GM12891 (cell line): ENCODE measurements at places on chromosomes 4 and X.

DNA sequence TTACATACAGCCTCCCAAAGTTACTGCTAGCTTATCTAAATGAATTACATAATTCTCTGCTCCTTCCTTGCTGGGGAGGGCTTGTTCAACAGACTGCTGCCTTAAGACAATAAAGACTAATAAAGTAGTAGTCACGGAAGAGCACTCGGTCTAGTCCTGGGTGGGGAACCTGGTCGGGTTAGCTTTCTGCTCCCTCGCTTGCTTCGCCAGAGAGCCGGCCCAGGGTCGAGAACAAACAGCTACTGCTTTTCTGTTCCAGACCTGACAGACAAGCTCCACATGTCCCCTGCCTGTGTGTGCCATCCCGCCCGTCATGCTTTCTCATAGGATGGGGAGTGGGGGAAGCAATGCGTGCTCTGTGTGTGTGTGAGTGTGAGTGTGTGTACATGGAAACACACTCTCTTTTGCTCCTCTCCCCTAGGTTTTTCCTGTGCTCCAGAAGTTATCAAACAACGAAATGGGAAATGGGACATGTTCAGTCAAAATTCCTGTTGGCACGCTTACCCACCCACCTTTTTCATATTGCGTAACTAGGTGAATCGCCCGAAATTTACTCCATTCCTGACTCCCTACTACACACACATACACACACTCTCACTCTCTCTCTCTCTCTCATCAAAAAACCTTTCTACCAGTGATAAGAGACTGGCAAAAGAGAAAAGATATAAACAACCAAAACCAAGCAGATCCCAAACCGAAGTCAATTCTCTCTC, 1.3 kb downstream of the NPY1R start:
- DNase-seq = no peak

DNA sequence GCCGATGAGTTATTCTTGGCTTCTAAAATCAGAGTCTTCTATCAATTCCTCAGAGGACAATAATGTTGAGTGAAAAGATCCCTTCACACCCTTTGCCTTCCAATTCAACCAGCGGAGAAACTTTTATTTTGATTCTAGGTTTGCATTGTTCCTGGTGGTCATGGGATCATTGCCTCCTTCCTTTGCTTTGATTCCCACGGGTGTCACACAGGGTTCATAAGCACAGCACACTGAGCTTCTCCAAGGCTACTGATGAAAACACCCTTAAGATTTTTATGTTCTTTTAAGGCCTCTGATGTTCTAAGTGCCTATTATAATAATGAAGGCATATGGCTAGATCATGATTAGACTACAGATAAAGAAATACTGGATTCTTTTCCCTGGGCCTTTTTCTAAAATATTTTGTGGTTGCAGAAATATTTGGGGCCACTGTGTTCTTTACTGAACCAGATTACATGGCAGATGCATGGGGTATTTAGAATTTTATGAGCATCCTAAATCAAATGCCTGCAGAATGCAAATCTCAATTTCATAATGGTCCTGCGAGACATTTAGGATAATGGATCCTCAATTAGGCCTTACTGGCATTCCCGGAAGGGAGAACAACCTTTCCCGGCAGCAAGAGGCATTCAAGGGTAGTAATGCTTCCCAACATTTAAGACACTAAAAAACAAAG, 43.9 kb upstream of the FGFBP2 start:
- no peak for DNase-seq

GRCh38 chr4:106315968-106316772, at the start of the genes AIMP1 and TBCK:
Gene AIMP1 (plus strand): TSS chr4:106316550. CDS start chr4:106325010, 8,460 bp downstream.
Gene TBCK (minus strand): TSS chr4:106316209. CDS start chr4:106308960, 7,249 bp downstream.
- peak; percentile 41 for DNase-seq

- no peak for DNase-seq
These were observed 64.8 kb downstream of the TNIP2 start for GRCh38 chr4:2691313-2691712.

DNA sequence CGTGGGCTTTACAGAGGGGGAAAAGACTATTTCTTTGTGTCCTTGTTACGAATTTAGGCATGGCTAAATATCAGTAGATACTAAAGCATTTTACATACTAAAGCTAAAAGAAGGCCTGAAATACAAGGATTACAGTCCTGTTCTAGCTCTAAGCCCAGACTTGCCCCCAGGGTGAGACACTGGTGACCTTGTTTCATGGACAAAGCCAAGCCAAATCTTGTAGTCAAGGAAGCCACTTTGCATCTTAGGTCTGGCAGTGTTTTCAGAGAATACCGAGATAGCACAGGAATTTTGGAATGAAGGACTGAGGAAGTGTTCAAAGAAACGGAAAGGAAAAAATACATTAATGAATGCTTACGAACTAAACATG, 733 bp upstream of the G3BP2 start:
- no peak for DNase-seq

GRCh38 chr4:20870436-20870835, 170.2 kb downstream of the PACRGL start:
- no peak for DNase-seq

- DNase-seq = no peak
These were observed 51.4 kb upstream of the LRAT start for GRCh38 chr4:154692304-154692818.

DNA sequence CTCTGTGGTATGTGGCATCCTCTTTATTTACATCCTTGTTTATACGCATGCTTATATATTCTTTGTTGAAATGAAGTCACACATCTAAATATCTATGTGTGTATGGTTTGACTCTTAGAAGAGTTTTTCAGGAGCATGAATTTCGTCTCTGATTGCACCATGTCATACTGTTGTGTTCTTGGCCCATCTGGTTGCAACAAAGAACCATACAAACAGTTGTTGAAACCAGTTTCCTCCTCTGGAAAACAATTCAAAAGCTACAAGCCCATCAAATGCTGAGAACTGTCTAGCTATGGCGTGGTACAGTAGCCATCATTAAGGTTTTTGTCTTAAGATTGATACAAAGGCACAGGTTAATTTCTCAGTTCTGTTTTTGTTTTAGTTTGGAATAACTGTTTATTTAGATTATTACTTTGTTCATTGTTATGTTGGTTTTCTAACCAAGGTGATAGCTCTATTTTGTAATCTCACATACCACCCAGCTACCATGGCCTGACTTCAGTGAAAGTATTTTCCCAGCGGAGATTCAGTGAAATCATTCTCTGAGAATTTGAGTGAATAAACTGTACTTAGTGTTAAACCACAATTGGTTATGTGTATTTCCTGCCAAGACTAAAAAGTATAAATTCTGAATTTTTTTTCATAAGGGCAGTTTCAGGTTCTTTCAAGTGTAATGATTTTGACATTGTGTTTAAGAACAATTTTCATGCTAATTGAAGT, 91.0 kb downstream of the ARHGAP24 start:
- DNase-seq = no peak

DNA sequence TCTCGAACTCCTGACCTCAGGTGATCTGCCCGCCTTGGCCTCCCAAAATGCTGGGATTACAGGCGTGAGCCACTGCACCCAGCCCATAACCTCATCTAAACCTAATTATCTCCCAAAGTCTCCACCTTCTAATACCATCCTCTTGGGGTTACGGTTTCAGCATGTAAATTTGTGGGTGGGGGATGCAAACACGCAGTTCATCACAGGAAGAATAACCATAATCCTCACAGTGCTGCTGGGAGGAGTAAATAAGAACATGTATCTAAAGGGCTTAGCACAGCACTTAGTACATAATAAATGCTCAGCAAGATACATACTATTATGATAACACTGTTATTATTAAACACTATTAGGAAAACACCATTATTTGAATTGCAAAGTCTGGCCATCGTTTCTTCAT, 116.4 kb downstream of the CORIN start:
- DNase-seq = no peak

GRCh38 chr4:138086611-138087041, 155.5 kb downstream of the SLC7A11 start:
- DNase-seq = no peak

- DNase-seq = no peak
These were observed 100.0 kb downstream of the PSAPL1 start for GRCh38 chr4:7334521-7335275.

DNA sequence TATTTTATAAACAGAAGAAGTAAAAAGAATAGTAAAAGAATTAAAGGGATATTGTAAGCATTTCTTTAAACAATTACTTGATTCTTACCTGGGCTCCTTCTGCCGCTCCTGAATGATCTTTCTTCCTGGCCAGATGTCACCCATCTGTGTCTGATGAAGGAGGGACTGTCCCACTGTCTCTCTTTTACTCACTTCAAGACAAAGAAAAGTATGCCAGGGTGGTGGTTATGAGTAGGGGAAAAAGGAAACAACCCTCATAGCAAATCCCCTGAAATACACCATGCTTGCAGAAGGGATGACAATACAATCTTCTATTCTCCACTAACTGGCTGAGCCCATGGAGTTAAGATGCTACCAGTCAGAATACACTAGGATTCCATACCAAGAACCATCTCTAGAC, 31.1 kb downstream of the SYTL4 start:
- DNase-seq = no peak

GRCh38 chr4:133403913-133404312, 254.8 kb downstream of the PCDH10 start:
- no peak for DNase-seq

DNA sequence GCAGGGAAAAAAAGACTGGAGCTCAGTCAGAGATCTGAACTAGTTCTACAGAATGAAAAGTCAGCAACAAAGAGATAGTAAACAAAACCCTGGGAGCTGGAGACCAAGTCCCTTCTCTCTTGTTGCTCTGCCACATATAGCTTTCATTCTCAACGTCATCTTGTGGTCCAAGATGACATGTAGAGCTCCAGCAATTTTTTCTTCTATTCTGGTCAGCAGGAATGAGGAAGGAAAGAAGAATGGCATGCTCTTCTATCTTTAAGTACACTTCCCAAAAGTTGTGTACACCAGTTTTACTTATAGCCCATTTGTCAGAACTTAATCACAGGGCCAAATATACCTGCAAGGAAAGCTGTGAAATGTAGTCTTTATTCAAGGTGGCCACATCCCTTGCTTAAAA, 45.6 kb downstream of the RAP2C start:
- no peak for DNase-seq

GRCh38 chr4:153684182-153684970, at the start of gene TLR2:
Gene TLR2 (plus strand): TSS chr4:153684280. CDS start chr4:153702908, 18,628 bp downstream.
- DNase-seq = peak; percentile 64

- DNase-seq = no peak
These were observed 4.1 kb downstream of the AFF1 start for GRCh38 chr4:86938771-86939520.

- DNase-seq = no peak
These were observed 30.2 kb upstream of the NKRF start for GRCh38 chrX:119636419-119636818.

DNA sequence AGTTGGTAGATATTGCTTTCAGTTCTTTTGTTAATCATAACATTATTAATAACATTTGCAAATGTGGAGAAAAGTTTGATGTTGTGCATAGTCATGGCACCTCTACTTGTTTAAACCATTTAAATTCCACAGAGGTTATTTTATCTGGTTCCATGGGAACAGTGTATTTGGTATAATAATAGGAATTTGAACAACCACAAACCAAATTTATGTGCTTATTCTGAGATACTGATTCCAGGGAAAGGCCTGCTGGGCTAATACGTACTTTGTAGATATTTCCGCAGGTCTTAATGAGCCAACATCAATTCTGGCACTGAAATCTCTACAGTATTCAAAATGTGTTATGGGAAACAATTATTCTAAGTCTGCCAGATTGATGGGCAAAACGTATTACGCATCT, 319.0 kb downstream of the DKK2 start:
- DNase-seq = no peak

GRCh38 chrX:44927398-44927797, 54.4 kb downstream of the KDM6A start:
- DNase-seq = no peak

- DNase-seq = peak; percentile 17
These were observed 4.4 kb upstream of the PRDX4 start for GRCh38 chrX:23662853-23663252.

DNA sequence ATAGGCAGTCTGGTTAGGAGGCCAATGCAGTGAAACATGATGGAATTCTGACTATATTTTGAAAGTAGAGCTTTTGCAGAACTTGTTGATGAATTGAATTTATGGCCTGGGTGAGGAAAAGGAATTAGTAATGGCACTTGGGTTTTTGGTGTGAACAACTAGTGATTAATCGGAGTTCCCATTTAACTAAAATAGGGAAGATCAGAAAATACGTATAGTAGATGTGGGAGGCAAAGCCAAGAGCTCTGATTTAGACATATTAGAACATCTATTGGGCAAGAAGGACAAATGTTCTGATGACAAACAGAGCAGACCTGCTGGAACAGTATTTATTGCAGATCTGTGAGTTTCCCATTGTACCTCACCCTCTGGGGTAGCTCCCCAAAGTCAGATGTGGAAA, 12.3 kb upstream of the NDP start:
- DNase-seq = no peak

GRCh38 chr4:42512226-42512625, 114.9 kb downstream of the SHISA3 start:
- DNase-seq = no peak

- no peak for DNase-seq
These were observed 22.0 kb downstream of the GUCY1B1 start for GRCh38 chr4:155780775-155781174.

DNA sequence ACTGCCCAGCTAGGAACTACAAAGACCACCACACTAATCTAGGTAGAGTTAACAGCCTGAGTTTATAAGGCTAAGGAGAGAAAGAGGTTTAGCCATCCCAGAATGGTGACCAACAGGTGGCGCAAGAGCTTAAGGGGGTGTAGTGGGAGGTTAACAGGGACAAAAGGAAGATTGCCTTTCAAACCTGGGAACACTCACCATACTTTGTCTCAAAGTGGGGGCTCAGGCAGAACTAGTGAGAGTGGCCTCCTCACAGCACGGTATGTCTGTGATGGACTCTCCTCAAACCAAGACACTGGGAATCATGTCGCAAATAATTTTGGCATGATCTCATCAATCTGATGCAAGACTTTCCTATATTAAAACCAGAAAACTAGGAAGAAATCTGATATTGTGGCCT, 23.4 kb downstream of the CCNI start:
- DNase-seq = no peak

DNA sequence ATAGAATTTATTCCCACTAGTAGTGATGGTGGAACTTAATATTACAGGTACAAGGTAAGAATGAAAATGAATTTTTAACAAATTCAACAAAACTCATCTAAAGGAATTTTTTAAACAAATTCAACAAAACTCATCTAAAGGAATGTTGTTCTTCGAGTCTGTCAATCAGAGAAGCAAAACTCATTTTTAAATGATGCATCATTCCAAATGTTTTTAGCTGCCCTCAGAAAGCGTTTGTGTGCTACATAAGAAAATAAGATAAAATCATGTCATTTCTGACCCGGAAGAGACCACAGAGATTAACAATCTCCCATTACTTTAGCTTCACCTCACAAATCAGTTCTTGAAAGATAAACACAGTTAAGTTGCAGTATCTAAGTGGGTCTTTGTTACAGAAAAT, 129.4 kb downstream of the REELD1 start:
- DNase-seq = no peak
